ENCODE measurements at places on chromosomes 3 and 15. TPM values are rescaled to one million over a fixed set of nuclear protein-coding genes. Genes with fewer than 3 reads are reported as not detected.

The PP2D1 gene
- total RNA-seq = not detected

The ACTRT3 gene
- total RNA-seq = 1.7 TPM

The CHMP2B gene
- total RNA-seq = 28.2 TPM

GRCh38 chr15:85950101-85950500, 129.6 kb upstream of the AGBL1 start:
- H3K27ac ChIP-seq = no peak overlapping the region
- no peaks in the 10 kb centered on the region for H3K36me3 ChIP-seq
- H3K4me1 ChIP-seq = no peaks in the 10 kb centered on the region

DNA sequence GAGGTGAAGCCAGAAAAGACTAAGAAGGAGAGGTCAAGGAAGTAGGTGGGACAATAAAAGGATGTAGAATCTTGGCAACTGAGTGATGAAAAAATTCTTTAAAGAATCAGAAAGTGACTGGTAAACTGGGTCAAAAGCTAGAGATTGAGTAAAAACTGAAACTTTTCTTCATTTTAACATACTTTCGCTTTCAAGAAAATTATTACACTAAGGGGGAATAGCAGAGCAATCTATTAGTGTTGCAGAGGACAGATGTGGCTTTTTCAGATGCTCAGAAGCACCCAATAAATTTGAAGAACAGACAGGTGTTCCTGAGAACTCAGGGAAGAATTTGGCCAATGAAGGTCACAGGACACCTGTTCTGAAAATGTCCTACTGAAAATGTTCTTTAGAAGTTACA, 805.4 kb upstream of the ALCAM start:
- no peaks in the 10 kb centered on the region for H3K27me3 ChIP-seq
- H3K27ac ChIP-seq = no peak overlapping the region
- no peak overlapping the region for H3K4me3 ChIP-seq
- H3K4me1 ChIP-seq = no peaks in the 10 kb centered on the region
- no peaks in the 10 kb centered on the region for H3K36me3 ChIP-seq

DNA sequence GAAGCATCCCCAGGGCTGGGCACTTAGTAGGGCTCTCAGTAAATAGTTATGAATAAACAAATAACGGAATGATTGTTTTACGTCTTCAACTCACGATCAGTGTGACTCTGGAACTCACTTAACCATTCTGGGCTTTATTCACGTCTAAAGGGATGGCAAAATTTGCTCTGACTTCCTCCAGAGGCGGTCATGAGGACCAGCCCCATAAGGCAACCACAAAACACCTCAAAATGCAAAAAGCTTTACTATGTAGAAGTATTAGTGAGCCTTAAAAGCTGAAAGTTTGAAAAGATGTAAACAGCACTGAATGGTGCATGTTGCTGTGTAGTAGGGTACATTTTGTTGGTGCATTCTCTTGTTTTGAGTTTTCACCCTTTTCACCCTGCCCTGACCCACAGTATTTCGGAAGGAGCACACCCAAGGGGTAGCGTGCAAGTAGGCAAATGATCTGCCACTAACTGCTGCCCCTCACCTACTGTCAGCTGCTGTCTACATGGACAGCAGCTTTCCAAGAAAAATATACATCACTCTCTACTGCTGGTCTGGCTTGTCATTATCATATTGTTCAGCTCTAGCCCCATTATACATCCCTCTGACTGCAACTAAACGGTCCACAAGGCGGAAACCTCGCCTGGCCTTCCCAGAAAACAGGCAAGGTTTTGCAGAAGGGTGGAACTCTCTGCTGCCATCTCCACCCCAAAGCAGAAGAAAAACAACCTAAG, 308.5 kb upstream of the PROK2 start:
- H3K36me3 ChIP-seq = no peaks in the 10 kb centered on the region
- H3K4me3 ChIP-seq = no peak overlapping the region
- no peak for DNase-seq
- H3K27ac ChIP-seq = no peak overlapping the region
- no peaks in the 10 kb centered on the region for H3K4me1 ChIP-seq

The OR5H14 gene
- not detected for total RNA-seq

GRCh38 chr3:33790091-33790490, 8.3 kb upstream of the PDCD6IP start:
- no peak overlapping the region for H3K4me3 ChIP-seq
- no peak for DNase-seq
- H3K27me3 ChIP-seq = no peaks in the 10 kb centered on the region

The PAQR5 gene
- total RNA-seq = 9.1 TPM

The EIF3J gene
- total RNA-seq = 47.9 TPM

GRCh38 chr15:76235186-76235826, 76.0 kb downstream of the ETFA start:
- H3K4me1 ChIP-seq = no peaks in the 10 kb centered on the region
- peaks cover 7% of the 10 kb centered on the region for H3K36me3 ChIP-seq
- no peak overlapping the region for H3K4me3 ChIP-seq
- H3K27ac ChIP-seq = no peak overlapping the region

All from vagina (tissue), 2 donors.